Large intestine (tissue), 12 donors: ENCODE measurements at places on chromosomes 4 and X.

DNA sequence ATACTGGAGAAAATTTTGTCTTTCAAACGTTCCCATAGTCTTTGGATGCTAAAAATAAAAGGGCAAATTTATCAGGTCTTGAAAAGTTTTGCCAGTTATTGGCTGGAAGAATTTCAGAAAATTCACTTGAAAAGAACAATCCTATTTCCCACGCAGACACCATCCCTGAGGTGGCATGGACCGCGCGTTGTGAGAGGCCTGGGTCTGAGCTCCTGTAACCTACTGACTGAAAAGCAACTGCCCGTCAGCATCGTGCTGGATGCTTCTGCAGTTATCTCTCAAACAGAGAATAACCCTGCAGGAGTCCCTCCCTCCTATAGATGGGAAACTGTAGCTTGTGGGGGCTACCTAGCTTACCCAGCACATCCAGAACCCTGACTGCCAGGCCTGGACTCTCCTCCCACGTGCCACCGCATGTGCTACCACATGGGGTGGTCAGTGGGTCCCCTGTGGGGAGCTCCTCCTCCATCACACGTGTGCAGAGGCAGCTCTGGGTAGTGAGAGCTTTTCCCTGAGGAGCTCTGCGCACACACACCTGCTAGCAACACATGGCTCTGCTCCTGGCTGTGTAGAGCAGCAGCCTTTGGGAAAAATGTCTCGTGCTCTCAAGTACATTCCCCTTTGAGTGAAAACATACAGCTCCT lies 36.1 kb downstream of the NSG1 start:
- no peak for DNase-seq

GRCh38 chr4:11937941-11938340 lies 509.2 kb upstream of the HS3ST1 start:
- no peak for DNase-seq

- DNase-seq, result peak; percentile 57
Measured at GRCh38 chr4:180058691-180059215, 2184.4 kb upstream of the TENM3 start.

- no peak for DNase-seq
Measured at GRCh38 chr4:52052475-52052780, 1.3 kb downstream of the SPATA18 start.

DNA sequence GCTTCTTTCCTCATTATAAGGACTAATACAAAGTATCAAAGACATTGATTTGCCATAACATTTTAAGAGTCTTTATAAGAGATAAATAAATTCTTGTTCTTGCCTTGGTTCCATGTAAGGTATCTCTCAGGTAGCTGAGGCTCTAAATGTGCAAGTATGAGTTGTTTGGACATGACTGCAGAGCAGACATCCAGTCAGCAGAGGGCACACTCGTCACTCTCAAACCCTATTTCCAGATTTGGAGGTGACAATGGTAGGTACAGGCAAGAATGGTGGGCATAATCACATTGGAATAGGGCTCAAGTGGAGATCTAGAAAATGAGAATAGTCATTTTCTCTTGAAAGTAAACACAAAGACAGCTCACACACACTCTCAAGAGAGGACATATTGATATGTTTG lies 133.3 kb upstream of the ZIC3 start:
- no peak for DNase-seq

- DNase-seq, result no peak
Measured at GRCh38 chr4:13455411-13455810, 28.7 kb downstream of the RAB28 start.

GRCh38 chr4:10761903-10762302 lies 77.3 kb upstream of the CLNK start:
- DNase-seq, result no peak

DNA sequence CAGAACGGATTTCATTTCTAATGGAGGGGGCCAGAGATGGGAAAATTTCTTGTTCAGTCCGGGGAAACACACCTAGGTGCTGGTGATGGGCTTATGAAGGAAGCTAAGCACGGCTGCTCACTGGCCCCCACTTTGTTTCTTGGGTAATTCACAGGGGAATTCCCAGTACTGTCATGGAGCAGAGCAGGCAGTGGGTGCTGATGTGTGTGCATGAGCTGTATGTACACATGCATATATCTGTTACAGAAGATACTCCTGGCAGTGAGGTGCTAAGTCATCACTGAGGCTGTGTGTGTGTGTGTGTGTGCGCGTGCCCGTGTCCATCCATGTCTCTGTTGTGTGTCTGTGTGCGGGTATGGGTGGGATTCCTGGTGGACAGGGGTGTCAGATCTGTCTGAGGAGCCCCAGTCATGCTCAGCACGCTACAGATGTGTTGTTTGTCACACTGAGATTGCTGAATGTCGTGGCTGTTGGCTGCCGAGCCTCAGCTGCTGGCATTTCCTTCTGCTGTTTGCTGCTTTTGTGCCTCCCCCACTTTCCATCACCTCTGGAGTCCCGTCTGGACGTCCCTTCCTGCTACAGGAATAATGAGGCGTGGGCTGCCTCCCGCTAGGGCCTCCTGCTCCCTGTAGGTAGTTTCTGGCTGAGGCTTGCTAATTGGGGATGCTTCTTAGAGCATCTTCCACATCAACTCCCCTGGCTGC lies 53.3 kb downstream of the JADE1 start:
- no peak for DNase-seq

- no peak for DNase-seq
Measured at GRCh38 chr4:133190098-133190497, 41.0 kb downstream of the PCDH10 start.

DNA sequence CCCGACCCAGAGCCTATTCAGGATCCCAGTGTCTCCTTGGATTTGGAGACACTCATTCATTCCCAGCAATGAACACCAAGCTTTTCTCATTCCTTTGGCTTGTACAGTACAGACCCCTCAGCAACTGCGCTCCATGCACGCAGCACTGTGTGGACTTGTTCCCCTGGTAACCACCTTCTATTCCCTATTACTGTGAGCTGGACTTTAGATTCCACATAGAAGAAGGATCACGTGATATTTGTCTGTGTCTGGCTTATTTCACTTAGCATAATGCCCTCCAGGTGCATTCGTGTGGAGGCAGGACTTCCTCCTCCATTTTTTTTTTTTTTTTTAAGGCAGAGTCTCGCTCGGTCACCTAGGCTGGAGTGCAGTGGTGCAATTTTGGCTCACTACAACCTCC lies 106.4 kb downstream of the PHKA2 start:
- DNase-seq, result peak; percentile 56

DNA sequence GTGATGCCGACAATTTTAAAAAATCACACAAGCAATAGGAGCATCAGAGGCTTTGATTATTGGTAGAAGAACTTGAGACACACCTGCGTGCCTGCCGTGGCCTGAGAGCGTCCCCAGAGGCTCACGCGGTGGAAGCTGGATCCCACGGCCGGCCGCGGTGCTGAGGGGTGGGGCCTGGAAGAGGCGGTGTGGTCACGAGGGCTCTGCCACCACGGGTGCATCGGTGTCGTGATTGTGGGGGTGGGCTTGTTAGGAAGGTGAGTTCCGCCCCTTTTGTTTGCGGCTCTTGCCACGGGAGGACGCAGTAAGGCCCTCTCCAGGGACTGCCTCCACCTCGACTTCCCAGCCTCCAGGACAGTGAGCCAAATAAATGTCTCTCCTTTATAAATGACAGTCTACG lies 77.2 kb upstream of the ADRA2C start:
- no peak for DNase-seq

GRCh38 chr4:186699298-186699697 lies 24.4 kb downstream of the FAT1 start:
- peak; percentile 71 for DNase-seq

DNA sequence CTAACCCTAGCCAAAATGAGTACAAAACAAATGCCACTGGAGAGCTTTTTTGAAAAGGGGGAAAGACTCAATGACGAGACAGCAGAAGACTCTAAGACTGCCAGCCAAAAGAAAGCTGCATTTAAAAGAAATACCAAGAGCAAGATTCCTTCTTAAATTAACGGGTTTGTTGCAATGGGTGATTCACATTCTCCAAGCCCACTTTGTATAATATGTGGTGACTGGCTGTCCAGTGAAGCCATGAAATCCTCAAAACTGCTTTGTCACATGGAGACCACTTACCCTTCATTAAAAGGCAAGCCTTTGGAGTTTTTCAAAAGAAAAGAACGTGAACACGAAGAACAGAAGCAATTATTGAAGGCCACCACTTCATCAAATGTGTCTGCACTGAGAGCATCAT lies 68.2 kb downstream of the MRPL1 start:
- no peak for DNase-seq

DNA sequence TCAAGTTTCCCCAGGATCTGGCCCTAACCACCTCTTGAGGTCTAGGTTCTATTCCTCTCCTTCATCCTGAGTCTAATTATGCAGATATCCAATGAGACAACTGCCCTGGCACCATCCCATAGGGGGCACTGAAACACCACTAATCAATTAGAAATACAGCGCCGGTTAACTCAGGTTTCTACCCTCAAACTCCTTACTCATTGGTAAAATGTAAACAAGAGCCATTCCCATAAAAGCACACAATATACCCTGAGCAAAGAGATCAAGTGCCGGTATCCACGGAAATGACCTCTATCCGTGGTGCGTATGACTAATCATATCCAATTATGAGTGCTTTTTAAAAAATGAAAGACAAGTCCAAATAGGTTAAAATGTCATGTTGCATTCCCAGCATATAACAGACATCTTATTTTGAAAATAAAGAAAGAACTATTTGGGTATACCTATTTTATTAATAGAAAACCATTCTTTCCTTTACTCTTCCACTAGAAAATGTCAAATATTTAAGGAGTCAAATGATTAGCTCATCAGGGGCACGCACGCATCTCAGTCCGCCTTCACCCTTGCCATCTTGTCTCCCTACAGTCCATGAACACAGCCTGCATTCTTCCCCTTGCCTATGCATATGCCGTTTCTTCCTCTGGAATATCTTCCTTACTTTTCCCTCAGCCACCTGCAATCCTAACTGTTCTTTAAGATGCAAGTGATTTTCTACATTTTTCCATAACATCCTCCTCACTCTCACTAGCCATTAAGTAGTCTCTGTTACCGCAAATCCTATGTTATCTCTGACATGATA lies 141.1 kb downstream of the MAML3 start:
- DNase-seq, result peak; percentile 80

- no peak for DNase-seq
Measured at GRCh38 chr4:172656055-172656454, 512.6 kb upstream of the GALNT7 start.

GRCh38 chr4:141155586-141155985 lies 22.3 kb upstream of the RNF150 start:
- DNase-seq, result no peak

GRCh38 chr4:163694385-163694784 lies 199.9 kb downstream of the TMA16 start:
- DNase-seq, result no peak

DNA sequence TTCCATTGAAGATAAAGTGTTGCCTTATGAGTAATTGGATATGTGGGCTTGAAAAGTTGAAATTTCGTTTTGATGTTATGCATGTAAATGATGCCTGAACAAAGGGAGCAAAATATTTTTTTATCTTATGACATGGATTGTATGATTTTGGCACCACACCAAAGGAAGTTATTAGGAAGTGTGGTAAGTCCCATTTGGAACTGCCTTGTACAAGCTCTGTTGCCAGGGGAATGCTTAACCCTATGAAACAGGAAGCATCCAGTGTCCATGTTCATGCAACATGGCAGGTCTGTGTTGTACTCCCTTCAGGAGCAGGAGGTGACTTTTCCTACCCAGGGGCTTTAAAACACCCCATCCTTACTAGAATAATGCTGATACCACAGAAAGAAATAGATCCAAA lies 13.2 kb downstream of the SMPX start:
- no peak for DNase-seq

- peak; percentile 43 for DNase-seq
Measured at GRCh38 chr4:150297861-150298474, 219.7 kb downstream of the DCLK2 start.

DNA sequence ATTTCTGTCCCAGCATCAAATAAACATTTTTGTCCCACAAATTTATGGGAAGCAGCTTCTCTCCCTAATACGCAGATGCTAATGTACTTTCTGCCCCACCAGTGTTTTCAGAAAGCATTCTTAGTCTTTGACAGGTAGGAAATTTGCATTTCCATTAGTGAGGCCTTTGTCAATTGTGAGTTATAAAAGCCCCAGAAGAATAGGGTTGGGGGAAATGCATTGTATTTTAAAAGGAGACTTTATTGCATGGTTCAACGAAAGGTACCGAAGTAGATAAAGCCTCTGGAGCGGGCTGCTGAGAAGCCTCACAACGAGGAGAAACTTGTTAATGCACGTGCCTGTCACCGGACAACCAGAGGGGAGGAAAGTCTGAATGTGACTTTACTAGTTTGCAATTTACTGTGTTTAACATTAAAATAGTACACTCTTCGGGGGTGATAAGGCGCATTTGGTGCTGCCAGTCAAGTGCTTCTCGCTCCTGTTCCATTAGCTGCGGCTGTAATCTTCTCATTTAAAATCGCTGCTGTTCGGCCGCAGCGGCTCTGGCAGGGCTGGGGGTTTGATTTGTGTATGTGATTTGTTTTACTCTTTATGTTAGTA lies 63.4 kb downstream of the DCTD start:
- no peak for DNase-seq

- DNase-seq, result no peak
Measured at GRCh38 chrX:68754406-68754805, 74.4 kb upstream of the EFNB1 start.

- DNase-seq, result no peak
Measured at GRCh38 chrX:39813631-39814277, 284.0 kb downstream of the BCOR start.

DNA sequence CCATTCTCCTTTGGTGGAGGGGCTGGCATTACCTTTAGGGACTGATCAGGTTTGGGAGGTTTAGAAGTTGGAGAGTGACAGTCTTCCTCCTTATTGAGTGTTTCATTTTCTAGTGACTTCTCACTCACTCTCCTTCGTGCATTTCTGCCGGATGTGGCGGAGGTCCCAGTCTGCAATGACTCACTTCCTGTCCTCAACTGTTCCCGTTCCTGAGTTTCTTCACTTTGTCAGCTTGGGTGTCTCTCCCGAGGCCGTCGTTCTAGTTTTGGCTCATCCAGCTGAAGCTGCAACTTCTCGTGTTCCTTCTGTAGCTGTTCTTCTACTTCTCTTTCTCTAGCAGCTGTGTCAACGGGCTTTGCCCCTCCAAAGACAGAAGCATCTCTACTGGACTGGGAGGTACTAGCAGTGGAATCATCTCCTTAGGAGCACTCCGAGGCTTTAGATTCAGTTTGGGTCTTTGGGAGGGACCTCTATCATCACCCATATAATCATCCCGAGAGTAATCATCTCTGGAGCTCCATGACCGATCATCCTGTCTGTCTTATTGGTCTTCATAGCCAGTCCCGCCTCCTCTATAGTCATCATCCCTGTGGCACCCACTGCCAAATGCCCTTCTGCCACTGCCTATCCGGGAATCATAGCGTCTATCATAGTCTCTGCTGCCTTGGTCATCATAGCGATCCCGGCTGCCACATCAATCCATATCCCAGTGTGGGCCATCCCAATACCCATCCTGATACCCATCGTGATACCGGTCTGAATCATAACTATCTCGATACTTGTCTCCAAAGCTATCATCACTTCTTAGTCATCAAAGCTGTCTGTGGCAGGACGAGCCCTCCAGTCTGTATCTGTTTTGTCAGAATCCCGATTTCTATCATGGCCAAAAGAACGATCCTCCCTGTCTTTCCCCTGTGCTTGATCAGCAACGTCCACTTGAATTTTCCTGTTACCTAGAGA lies 35.3 kb upstream of the VSIG4 start:
- DNase-seq, result no peak

GRCh38 chrX:22313766-22314165 lies 41.1 kb downstream of the CBLL2 start:
- no peak for DNase-seq
